T-helper 2 cell (primary cell): ENCODE measurements at places on chromosomes 4 and X.

DNA sequence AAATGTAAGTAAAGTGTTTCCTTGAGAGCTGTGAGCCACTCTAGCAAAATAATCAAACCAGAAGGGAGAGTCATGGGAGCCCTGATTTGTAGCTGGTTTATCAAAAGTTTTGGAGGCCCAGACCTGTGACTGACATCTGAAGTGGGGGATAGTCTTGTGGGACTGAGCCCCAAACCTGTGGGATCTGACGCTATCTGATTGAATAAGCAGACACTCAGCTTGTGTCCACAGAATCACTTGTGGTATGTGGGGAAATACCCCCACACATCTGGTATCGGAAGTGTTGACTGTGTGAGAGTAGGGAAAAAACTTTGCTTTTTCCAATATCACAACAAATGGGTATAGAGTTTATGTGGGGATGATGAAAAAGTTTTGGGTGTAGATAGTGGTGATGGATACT lies 35.4 kb downstream of the FUNDC1 start:
- no peak for DNase-seq

- DNase-seq, result no peak
These were observed 101.4 kb upstream of the SLITRK2 start for GRCh38 chrX:145716226-145716625.

DNA sequence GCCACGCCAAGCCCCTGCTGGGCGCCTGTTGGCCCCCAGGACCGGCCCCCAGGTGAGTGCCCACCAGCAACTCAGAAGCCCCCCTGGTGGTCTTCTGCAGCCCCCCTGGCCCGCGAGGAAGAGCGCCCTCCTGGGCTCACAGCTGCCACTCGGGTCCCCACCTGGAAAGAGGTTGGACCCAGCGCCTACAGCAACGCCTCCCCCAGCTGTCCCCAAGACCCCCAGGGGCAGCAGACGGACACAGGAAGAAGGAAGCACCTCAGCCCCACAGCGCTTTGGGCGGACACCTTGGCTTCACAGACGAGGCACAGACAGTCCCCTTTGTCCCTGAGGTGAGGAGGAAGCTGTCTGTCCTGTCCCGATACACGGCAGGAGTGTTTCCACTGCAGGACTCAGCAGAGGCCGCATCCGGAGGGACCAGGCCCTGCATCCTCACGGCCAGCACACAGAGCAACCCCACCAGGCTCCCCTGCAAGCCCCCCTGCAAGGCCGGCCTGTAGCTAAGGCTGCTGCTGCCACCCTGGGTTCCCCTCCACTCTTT lies 115.6 kb upstream of the NKX1-1 start:
- no peak for DNase-seq

DNA sequence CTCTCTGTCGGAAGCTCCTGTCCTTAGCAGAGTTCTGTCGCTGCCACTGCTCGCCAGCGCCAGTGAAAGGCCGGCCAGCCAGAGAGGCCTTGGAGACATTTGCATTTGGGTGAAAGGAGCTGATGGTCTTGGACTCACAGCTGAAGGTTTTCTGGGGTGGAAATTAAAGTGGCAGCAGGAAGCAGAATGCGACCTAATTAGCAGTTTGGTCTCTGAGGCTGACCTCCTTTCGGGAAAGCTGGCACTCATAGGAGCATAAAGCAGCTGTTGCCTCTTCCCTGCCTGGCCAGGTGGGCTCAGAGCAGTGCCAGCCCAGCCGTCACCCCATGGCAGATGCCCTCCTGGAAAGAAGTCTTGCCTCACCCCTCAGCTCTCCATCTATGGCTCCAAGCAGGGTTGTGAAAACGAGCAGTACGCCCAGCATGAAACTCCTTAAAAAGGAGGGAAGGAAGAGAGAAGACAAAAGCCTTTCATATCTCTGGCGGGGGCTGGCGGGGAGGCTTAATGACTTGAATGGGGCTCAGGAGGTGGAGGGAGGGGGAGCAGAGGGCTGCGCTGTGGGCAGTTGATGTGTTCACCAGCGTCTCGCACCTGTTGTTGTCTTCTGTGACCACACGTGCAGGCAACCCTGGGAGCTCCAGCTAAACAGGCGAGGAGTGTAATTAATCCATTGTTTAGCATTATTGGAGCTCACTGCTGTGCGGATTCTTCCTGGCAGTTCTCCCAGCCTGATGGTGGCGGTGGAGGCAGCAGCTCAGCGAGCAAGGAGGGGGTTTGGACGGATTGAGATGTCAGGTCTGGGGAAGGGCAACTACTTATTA lies 264.0 kb downstream of the MID1IP1 start:
- DNase-seq, result no peak

- DNase-seq, result no peak
These were observed 8.2 kb downstream of the FHIP1A start for GRCh38 chr4:151417164-151417571.

DNA sequence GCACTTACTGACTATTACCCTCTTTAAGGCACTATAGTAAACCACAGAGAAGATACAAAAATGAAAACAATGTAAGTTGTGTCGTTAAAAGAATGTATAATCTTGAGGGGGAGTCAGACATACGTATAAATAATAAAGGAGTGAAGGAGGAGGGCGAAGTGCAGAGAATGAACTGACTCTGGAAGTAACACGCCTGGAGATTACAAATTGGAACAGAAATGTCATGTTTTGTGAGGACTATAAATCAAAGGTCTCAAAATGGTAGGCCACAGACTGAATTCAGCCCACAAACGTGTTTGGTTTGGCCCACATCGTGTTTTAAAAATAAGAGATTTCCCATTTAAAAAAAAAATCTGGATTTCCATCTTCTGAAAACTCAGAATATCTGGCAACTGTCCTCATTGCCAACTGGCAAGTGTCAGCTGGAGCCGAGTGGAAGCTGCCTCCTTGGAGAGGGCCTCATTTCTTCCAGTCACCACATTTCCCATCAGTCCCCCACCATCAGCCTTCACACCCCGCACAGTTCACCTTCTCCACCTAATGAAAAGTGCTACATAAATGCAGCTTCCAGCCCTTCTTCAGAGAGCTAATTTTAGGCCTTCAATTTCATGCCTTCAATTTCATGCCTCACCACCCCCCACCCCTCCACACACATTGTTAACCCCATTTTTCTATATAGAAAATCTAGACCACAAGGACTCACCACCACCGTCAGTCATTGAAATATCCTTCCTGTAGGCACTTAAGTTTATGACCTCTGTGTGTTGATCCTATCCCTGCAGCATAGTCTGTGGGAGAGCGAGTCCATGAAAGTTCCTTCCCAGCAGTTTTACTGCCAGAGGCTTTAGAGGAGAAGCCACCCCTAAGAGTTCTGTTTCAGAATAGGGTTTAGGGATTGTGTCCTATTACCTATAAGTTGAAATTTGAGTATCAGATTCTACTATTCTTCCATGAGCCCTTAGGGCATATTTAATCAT lies 32.0 kb upstream of the COL25A1 start:
- no peak for DNase-seq

DNA sequence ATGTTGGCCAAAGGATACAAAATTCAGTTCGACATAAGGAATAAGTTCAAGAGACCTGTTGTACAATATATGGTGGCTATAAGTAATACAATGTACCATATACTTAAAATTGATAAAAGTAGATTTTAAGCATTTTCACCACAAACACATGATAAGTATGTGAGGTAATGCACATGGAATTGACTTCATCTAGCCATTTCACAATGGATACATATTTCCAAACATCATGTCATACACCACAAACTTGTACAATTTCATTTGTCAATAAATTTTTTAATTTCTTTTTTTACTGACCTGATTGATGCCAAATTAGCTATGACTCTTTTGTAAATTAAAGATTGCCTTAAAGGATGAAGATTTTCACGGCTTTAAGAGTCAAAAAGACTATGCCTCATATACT lies 103.1 kb upstream of the VCX2 start:
- DNase-seq, result no peak

DNA sequence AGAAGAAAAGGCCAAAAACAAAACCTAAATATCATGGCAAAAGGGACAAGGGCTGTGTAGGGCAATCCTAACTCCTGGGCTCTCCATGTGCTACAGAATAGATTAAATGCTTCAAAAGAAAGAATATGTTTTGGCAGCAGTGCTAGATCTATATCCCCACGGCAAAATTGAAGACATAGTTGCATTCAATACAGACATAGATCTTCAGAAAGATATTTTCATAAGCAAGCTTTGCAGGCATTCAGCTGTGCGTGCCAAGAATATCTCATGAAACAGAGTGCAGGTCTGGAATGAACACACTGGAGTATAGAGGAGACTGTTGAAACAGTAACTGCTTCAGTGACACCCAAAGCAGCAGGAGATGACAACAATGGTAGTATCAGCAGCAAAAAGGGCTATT lies 1476.9 kb downstream of the ARAP2 start:
- no peak for DNase-seq

GRCh38 chrX:51395810-51396728 lies 63.4 kb downstream of the NUDT10 start:
- DNase-seq, result peak; percentile 78

- no peak for DNase-seq
These were observed 839.1 kb downstream of the GLUD2 start for GRCh38 chrX:121886557-121886956.

GRCh38 chr4:118846979-118847378 lies 11.1 kb upstream of the SEC24D start:
- no peak for DNase-seq
